Stimulated activated CD8-positive, alpha-beta memory T cell treated with anti-CD3 and anti-CD28 coated beads, Interleukin-4, amount 100 ng/mL, for 4 hours (primary cell): ENCODE measurements at places on chromosomes 5 and 9.

DNA sequence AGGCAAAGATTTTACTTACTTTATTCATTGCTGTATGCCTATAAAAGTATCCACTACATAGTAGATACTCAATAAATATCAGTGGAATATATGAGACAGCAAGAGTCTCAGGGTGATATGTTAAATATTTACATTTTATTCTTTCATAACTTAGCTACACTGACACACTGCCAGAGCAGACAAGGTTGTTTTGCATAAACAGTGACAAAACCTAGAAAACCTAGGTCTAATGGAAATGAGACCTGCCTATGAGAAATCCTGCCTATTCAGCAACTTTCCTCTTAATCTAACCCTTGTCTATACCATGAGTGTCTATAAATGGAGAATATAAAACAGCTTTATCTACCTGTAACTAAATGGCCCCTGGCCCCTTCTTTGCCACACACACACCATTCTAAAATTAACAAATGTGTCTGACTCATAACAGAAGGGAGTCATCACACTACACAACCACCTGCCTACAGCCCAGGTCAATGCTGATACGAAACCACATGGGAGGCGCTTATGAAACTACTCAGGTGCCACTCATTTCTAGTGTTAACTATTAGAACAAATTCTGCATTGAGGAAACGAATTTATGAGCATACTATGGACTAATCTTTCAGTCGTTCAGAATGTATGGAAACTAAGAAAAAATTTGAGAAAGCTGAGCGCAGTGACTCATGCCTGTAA lies 60.3 kb downstream of the UBAP2 start:
- no peak for DNase-seq

GRCh38 chr5:96412868-96413449 lies 20.1 kb downstream of the PCSK1 start:
- no peak for DNase-seq

DNA sequence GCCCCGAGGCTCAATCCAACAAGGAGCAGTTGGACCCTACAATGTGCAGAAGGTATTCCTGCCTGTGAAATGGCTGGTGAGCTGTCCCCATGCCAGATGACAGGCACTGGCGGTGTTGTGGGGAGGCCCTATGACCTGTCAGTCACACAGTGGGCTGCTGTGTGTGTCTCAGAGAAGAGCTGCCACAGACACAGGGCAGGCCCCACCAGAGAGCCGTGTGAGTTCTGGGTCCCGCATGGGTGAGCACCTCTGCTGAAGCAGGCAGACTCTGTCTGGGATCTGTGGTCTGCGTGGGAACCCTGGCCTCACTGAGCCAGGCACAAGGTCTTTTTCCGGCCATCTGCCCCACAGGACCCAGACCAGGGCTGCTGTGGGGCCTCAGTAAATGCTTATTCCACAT lies 37.3 kb upstream of the PITX1 start:
- no peak for DNase-seq

- DNase-seq, result no peak
Measured at GRCh38 chr5:159058716-159059636, 40.7 kb downstream of the EBF1 start.

DNA sequence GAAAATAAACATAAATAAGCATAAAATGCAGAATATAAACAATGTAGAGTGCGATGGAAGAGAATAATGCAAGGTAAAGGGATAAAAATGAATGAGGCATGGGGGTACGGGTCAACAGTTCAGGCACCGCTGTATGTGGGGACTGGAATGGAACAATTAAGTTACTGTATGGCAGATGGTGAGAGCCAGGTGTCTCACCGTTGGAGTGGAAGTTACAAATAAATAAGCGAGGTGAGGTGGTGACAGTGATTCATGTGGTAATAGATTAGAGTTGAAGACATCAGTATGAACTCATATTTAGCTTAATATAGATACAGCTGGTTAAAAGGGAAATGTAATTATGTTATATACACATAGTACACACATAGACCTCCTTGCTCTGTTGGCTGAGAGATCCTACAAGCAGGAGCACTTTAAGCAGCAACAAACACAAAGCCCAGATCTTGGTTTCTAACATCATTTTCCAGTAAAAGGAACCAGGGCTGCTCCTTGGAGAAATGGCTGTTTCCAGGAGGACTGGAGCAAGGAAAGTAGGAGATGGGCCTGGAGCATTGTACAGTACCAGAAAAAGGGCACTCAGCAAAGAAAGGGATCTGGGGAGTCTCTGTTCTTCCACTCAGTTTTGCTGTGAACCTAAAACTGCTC lies 2.4 kb upstream of the OMD start:
- no peak for DNase-seq

DNA sequence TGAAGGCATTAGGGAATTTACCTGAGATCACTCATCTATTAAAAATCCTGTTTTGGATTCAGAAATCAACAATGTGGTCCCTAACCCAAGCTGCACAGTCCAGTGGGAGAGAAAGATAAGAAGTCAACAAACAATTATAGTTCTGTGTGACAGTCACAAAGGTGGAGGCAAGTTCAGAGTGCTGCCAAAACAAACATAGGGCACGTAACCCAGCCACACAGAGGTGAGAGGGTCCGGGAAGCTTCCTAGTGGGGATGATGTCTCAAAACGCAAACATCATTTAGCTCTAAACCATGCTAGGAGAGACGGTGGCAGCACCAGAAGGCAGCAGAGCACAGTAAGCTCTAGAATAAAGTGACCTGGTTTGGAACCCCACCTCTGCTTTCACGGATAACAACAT lies 158.9 kb downstream of the MAPKAP1 start:
- DNase-seq, result no peak

DNA sequence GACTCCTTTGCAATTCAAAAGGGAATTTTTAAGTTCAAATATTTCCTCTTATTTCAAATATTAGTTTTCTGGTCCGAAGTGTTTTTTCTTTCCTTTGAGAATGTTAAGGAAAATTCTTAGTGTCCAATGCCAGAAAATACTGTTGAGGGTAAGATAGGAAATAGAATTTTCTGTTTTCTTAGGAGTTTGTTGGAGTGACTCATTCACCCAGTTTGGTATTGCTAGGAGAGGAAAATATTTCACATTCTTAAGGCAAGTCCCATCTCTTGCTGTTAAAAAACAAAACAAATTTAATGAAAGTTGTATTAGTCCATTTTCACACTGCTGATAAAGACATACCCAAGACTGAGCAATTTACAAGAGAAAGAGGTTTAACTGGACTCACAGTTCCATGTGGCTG lies 349.2 kb upstream of the ADAMTSL1 start:
- no peak for DNase-seq

DNA sequence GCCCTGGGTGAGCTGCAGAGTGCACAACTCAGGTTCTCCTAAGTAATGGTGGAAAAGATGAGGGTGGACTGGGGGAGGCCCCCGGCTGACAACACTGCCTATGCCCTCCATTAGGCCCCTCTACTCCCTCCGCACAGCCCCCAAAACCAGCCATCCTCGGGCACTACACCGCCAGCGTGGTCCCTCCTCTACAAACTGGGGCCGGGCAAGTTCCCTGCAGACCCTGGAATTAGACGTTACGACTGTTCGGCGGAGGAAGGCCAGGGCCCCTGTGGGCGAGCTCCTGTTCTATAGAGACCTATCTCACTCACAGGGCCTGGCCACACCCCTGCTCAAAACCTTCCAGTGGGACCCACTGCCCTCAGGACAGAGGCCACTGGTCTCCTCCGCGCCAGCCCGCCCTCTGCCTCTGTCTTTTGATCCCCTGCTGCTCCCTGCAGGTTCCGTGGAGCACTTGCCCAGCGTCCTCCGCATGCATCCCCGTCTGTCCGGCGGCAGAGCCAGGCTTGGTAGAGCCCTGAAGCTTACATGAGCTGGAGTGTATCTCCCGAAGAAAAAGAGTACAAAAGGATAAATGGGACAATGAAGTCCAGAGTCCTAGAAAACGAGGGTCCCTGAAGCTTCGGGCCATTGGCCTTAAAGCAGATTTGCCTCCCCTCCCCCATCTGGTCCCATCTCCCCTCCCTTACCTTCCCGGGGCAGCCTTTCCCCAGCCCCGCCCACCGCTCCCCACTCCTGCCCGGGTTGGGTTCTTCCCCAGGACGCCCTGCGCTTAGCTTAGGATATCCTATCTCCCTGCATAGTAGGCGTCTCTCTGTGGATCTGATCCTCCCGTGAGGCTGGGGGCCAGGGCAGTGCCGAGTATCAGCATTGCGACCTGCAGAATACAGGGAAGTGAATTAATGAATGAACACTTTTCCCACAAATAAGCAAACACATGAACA lies 71.3 kb downstream of the HRH2 start:
- no peak for DNase-seq

DNA sequence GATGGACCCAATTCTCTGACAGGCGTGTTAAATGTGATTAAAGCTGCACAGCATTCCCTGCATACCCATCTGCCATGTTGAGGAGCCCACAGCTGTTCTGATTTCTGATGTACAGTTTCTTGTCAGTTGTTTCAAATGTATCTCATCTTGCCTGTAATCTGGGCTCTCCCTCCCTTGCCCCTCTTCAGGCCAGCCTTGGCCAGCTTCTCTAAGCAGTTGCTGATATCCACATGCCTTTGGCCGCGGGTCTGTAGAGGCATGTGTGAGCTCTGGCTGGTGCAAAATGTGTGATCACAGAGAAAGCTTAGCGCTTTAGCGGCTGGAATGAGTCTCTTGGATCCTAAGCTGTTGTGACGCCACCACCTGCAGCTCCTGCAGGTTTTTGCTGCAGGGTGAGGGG lies 332.0 kb downstream of the MLLT3 start:
- no peak for DNase-seq
